ENCODE measurements at places on chromosomes 1 and 21. TPM values are rescaled to one million over a fixed set of nuclear protein-coding genes. Genes with fewer than 3 reads are reported as not detected.

GRCh38 chr1:40795811-40796586 is 12.4 kb downstream of the KCNQ4 start:
- DNase-seq, result no peak

GRCh38 chr1:112502826-112503225 is 5.9 kb upstream of the WNT2B start:
- DNase-seq, result no peak

- peak; percentile 23 for DNase-seq
Measured at GRCh38 chr1:202210385-202210784, 16.8 kb downstream of the LGR6 start.

DNA sequence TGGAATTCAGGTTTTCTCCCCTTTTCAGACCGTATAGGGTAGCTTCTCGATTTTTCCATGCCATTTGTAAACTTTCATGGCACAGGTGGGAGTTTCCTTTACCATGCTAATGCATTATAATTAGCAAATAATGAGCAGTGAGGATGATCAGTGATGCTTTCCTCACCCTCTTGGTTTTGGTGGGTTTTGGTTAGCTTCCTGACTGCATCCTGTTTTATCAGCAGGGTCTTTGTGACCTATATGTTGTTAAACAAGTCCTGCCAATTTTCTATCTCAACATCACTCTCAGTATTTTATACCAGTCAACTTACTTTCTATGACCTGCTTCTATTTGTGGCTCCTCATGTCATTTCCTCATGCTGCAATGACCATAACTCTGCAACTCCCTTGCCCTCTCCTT is 1345.1 kb downstream of the NCAM2 start:
- DNase-seq, result no peak

DNA sequence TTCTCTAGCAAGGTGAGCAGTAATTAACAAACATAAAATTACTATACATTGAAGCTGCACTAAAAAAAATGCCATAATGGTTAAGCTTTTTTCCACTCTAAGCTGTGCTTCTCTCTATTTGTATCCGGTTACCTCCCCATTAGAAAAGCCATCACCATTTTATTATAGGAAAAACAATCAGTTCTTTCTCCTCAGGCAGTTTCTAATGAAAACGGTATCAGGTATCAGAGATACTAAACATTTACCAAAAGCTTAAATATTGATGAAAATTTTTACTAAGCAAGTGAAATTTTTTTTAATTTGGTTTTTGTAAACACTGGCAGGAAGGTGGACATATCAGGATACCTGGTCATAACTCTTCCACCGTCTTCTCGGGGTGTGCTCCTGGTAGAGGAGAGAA is 14.2 kb downstream of the NTPCR start:
- DNase-seq, result no peak

DNA sequence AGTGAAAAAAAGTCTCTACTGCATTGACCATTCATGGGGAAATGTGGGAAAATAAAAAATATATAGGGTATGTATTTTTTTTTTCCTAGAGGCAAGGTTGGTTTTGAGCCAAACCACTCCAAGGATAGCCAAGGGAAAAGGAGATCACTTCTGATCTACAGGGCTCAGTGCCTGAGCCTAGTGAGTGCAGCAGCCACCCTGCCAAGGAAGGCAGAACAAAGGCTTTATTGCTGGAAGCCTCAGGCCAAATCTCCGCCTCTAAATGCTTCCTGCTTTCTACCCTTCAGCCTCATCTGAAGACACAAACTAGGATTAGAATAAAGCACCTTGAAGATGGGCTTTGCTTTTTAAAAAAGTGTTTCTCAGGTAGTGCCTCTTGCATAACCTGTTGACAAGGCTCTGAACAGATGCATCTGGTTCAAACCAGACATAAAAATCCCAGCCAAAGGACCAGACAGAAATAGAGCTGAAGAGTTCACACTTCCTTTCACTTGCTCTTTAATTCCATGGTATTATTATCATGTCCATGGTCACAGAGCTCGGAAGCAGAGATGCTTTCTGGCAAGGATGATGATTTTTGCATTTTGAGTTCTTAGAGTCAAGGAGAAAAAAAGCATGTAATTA is 10.5 kb downstream of the C1orf115 start:
- DNase-seq, result no peak

The SF3B4 gene
- total RNA-seq, result 14.8 TPM

The ZBTB7B gene
- total RNA-seq, result 81.9 TPM

The CA6 gene
- not detected for total RNA-seq

The POGK gene
- 21.2 TPM for total RNA-seq

DNA sequence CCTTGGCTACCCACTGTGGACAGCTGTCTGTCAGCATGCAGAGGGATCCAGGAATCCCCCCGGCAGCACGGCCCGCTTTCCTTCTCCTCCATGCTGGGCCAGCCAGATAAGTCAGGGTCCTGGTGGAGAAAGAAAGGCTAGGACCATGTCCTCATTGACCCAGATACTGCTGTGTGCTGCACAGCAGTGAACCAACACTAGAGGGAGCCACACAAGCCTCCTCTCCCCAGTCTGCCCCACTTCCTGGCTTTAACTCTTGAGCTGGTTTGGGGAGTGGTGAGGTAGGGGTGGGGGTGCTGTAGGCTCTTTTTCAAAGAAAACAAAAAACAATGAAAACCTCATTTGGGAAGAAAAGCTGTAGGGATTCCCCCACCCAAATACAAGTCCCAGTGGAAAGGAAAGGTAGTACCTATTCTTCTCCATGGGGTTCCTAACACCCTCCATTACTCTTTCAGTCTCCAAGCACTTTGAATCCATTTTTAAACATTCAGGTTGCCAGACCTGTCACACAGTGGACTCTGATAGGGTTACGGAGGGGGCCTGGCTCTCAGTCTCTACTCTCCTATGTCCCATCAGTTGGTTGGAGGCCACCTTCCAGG is 84.9 kb upstream of the CD1D start:
- DNase-seq, result peak; percentile 28

The KIF1B gene
- 10.5 TPM for total RNA-seq

The SYPL2 gene
- total RNA-seq, result not detected

The CCT3 gene
- total RNA-seq, result 389 TPM

- no peak for DNase-seq
Measured at GRCh38 chr1:951364-951763, 7.7 kb downstream of the NOC2L start.

The DNASE2B gene
- total RNA-seq, result not detected

- DNase-seq, result no peak
Measured at GRCh38 chr1:150505431-150505830, 2.5 kb upstream of the ECM1 start.

DNA sequence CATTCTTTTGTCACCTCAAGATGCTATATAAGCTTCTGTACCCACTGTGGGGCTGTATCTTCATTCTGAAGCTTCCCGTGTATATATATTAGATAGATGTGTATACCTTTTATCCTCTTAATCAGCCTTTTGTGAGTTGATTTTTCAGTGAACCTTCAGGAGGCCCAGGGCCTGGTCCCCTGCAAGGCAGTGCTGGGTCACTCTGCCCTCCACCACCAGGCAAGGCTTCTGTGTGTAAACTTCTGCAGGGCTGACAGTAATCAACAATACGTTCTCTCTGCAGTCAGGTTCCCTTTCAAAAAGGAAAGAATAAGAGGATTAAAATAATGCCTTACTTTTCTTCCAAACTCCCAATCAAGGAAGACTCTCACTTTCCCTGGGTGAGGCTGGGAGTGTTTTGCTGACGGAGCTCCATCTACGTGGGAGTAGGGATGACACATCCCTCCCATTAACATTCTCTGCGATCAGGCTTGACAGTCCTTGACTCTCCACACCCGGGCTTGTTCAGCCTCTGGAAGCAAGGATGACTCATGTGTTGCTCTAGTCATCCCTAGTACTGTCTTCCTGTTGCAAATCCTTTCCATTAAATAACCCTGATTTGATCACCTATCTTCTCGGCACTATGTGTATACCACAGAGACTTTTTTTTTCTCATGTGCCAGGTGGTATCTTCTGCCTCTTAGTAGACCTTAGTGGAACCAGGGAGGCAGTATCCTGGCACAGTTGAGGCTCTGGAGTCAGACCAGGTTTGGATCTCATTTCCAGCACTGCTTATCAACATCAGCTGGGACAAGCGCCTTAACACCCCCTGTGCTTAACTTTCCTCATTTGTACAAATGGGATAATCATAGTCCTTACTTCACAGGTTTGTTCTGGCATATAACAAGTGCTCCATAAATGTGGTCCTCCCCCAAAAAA is 70.3 kb upstream of the KCNK1 start:
- peak; percentile 9 for DNase-seq

- DNase-seq, result no peak
Measured at GRCh38 chr1:248373761-248374160, 1.8 kb upstream of the OR2T6 start.

DNA sequence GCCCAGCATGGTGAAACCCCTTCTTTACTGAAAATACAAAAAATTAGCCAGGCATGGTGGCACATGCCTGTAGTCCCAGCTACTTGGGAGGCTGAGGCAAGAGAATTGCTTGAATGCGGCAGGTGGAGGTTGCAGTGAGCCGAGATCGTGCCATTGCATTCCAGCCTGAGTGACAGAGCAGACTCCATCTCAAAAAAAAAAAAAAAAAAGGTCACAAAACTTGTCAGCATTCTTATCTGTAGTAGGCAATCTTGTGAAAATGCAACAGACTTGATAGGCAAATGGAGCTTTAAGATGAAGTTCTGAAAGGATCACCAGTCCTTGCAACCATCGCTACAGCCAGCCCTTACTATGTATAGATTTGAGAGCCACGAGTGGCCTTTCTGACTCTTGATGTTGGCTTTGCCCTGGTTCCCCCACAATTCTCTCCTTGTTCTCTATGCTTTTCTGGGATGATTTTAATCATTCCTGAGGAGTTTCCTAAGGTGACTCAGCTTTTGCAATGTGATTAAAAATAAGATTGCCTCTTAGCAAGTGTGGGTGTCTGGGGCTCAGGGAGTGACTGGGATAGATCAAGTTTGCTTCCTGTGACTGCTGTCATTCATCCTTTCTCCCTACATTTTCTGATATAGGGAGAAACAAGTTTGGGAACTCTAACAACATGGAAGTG is 7.1 kb upstream of the MAP1LC3C start:
- no peak for DNase-seq

DNA sequence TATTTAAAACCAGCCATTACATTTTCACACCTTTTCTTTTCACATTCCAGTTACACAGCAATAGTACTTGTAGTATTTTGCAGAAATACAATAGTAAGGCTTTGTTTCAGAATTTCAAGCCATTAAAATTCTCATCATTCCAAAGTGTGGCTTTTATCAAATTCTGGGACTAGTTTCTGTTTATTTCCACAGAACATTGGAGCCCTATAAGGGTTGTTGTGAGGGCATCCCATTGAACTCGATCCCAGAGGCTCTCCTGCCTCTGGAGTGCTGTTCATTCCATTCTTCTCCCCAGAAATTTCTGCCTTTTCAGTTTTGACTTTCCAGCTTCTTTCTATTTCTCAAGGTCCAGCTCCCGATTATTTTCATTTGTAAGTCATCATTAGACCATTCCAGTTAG is 645.5 kb downstream of the ADGRL2 start:
- DNase-seq, result no peak

GRCh38 chr1:211830055-211830327 is 572 bp downstream of the LPGAT1 start:
- DNase-seq, result no peak

The SPRR5 gene
- not detected for total RNA-seq

- no peak for DNase-seq
Measured at GRCh38 chr1:3018576-3018975, 2.7 kb upstream of the ACTRT2 start.

DNA sequence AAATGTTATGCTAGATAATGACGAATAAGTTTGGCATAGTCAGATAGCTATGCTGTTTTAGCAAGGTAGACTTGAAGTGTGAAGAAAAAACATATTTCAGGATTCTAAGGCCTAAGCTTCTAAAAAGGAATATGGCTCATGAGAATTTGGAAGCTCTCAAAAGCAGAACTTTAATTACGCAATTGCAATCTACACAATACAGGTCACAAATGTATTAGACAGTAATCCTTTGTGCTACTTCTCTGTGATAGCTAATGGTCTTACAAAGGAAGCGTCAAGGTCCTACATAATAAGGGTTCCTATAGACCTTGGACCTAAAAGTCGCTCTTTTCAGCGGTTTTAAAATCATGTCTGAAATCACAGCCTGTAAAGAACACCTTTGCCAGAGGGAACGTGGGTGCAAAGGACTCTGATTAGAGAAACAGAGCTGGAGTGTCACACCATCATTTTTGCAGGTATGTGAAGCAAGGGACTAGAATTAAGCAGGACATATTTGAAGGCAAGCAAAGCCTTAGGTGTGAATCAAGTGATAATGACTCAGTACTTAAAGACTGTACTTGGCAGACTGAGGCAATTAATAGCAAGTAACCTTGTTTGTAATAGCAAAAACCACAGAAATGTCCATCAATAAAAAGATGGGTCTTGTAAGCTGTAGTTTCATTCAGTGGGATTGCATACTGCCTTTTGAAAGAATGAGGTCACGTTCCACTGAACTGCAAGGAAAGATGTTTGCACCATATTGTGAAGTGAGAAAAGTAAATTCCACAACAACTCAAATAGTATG is 420.2 kb downstream of the KCTD3 start:
- DNase-seq, result no peak

DNA sequence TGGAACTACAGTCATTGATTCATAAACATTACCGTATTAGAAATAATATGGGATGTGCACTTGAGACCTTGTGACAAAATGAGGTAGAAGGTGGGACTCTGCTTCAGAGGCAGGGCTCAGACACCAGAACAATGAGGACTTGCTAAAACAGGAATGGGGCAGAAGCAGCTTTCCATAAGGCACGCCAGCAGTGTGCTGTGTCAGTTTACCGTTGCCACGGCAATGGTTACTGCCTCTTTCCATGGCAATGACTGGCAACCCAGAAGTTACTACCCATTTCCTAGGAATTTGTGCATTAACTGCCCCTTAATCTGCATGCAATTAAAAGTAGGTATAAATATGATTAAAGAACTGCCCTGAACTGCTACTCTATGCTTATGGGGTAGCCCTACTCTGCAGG is 169.0 kb downstream of the CHRM3 start:
- DNase-seq, result no peak

DNA sequence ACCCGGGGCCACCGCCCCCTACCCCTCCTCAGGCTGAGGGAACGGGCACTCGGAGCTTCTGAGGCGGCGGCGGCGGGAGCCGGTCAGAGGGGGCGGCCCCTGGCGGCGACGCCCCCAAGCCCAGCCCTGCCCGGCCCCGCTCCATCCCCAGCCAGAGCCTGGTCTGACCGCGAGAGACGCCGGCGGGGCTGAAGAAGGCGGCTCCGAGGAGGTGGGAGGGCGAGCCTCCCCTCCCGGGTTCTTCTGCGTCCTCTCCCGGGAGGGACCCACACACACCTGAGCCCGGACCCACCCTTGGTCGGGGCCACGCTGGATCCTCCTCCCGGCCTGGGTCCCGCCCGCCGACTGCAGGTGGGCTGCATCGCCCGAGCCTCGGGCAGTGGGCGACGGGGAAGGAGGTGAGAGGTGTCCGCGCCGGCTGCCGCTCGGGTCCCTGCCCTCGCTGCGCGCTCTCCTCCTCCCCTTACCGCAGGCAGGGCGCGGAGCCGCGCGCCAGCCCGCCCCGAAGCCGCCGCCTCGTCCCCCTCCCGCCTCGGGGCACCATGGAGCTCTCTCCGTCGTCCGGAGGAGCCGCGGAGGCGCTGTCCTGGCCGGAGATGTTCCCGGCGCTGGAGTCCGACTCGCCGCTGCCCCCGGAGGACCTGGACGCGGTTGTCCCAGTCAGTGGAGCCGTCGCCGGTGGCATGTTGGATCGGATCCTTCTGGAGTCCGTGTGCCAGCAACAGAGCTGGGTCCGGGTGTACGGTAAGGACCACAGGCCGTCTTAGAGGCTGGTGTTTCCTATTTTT is at the start of gene RASAL2:
TSS of gene RASAL2 (plus strand) at position 154 of the 788 bp plus-strand sequence. CDS start at position 543, 389 bp downstream.
- DNase-seq, result peak; percentile 71

- no peak for DNase-seq
Measured at GRCh38 chr1:70443739-70444138, 32.7 kb downstream of the CTH start.

The ALG14 gene
- 2.0 TPM for total RNA-seq

GRCh38 chr1:101043776-101044175 is 18.2 kb upstream of the DPH5 start:
- no peak for DNase-seq

The TMCO2 gene
- not detected for total RNA-seq
